ENCODE measurements at places on chromosomes 3 and 15.

DNA sequence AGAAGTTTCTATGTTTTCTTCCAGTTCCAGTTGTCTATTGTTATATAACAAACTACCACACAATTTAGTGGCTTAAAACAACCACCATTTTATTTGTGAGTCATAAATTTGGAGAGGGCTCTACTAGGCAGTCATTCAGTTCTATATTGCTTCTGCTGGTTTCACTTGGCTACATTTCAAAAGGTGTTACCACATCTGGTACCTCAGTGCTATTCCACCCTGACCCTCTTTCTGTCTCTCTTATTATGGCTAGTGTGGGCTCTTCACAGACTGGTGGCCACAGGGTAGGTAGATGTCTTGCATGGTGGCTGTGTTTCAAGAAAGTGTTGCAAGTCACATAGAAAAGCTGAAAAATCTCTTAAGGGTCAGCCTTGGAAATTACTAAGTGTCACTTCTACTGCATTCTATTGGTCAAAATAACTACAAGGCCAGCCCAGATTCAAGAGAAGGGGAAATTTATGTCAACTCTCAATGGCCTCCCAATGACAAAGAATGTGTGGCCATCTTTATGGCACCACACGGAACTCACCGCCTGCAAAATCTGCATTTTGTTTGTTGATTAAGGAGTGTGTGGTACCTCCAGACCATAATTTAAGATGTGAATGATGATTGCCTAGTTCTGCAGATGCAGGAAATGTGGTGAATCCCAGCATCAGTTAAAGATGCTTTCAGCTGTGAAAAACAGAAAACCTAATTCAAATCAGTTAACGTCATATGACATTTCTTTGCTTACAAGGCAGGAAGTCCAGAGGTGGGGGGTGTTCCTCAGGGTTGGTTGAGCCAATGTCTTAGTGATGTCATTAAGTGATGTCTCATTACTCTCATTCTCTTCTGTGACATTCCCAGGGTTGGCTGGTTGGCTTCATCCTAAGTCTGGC, 105.8 kb upstream of the RASGRP1 start:
- DNase-seq: no peak

DNA sequence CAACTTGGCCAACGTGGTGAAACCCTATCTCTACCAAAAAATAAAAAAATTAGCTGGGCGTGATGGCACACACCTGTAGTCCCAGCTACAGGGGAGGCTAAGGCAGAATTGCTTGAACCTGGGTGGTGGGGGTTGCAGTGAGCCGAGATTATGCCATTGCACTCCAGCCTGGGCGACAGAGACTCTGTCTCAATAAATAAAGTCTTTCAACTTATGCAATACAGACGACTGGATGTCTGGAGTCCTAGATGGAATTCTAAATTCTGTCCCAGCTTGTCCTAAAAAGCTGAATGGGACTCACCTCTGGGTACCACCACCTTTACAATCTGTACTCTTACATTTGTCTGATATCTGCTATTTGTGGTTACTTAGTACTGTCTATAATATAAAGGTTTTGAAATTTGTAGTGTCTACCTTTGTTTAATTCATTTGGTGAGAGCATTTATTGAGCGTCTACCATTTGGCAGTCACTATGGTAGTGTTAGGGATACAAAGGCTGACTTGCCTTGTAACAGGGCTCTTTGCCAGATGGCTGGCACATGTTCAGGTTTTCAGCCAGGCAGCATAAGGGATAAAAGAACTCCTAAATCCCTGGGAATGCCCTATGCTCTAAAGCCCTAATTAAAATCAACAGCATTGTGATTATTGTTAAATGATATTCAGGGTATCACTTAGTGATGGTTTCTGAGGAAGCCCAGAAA, 7.2 kb upstream of the ZNF609 start:
- DNase-seq: no peak

DNA sequence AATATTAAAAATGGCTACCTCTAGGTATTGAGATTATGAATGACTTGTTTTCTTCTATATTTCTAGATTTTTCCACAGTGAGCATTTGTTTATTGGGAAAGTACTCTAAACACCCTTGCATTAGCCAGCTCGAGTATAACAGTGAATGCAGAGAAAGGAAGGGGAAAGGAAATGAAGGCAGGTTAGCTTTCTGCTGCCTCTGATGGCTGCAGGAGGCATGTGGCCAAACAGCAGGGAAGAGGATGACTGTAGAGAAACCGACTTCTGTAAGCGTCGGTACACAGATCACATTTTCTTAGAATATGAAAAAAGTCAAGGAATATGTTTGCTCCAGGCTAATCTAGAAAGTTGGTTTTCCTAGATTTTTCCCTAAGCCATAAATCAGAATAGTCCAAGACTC, 19.8 kb downstream of the GNB5 start:
- DNase-seq: no peak

DNA sequence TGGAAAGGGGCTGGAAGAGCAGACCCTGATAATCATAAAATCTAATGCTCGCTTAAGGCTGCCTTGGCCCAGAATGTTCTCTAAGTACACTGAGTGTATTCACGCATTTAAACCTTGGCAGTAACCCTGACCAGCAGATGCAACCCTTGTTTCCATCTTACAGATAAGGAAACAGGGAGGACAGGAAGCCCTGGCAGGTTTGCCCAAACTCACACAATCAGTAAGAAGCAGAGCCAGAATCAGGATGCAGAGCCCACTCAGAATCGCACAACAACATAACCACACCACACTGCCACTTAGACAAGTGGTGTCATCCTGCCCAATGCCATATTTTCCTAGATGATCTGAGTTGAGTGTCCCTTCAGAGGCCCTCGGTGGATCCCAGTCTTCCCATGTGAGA, 214.5 kb upstream of the HES1 start:
- DNase-seq: no peak

DNA sequence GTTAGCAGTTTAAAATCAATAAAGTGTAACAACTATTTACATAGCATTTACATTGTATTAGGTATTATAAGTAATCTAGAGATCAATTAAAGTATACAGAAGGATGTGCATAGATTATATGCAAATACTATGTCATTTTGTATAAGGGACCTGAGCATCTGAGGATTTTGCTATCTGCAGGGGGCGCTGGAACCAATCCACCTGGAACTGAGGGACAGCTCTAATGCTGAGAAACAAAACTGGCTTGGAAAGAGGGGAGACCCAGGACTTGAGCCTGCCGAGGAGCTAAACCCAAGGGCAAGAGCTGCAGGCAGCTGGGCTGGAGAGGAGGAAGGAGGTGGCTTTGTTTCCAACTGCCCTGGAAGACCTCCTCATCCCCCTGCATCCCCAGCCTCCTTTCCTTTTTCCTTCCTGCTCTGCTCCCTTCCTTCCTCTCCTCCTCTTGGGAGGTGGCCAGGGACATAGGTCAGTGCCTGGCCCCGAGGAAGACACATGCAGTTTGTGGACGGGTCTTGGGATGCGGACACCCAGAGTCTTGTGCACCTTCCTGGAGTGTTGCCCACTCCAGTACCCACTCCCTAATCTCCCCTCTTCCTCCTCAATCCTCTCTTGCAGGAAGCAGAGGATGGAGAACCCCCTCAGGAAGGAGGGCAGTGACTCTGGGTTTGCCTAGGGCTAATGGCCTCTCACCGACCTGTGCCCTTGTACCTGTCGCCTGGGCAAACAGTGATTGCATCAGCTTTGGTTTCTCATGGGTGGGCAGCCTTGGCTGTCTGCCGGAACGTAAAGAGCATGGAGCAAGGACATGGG, 825 bp upstream of the RTP3 start:
- DNase-seq: no peak

- DNase-seq: no peak
These were observed 153.8 kb upstream of the RAP2B start for GRCh38 chr3:153008226-153008625.

DNA sequence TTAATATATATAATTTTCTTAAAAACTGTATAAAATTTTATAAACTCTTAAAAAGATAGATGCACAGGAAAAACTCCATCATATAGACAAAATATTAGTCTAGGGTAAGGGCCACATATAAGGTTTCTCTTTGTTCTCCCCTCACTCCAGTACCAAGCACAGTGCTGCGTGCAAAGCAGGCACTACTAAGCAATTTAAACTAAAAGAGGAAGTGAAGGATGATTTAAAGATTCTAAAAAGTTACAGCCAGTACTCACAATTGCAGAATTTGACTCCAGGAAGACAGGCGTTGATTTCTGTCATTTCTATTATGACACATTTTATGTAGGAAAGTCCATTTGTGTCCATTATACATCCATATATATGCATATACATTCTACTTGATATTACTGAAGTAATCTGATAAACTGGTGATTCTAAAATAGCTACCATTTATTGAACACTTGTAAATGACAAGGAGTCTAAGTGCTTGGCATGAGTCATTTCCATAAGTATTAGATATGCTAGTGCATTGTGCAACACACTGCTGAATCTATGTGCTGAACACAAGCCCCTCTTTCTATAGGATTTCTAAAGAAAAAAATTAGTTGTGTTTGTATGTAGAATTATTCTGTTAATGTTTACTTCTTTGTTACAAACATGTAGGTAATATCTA, 785.5 kb upstream of the ARRDC4 start:
- no peak for DNase-seq

DNA sequence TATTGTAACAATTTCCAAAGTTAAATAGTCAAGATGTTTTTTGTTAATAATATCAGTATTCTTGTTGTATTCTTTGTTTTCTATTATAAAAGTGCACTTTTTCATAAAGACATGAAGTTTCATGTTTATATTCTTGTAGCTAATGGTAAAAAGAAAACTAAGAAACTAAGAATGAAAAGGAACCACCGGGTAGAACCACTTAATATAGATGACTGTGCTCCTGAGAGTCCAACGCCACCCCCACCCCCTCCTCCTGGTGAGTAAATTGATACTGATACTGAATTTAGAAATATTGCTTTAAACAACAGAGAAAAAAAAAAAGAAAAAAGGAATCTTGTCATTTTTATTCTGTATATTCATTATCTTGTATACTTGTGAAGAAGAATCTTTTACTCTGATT, 13.4 kb downstream of the DHFR2 start:
- no peak for DNase-seq

DNA sequence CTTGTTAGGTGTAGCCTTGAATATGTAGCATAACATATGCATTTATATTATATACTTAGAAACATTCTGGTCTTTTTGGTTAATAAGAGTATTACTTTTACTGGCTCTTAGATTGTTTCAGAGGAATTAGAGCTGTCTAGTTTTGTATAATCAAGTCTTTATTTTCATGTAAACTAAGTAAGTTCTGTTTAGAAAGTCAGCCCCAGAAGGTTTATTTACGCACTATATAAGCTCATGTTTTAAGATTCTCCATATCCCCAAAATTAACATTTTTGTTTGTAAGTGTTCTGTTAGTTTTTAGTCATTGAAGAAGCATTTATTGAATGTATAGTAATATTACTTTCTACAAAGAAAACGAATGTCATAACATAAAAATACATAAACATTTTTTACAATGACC, 158.1 kb downstream of the HCN4 start:
- DNase-seq: no peak

- DNase-seq: peak; percentile 96
These were observed 330.8 kb downstream of the TIGIT start for GRCh38 chr3:114624571-114625181.

DNA sequence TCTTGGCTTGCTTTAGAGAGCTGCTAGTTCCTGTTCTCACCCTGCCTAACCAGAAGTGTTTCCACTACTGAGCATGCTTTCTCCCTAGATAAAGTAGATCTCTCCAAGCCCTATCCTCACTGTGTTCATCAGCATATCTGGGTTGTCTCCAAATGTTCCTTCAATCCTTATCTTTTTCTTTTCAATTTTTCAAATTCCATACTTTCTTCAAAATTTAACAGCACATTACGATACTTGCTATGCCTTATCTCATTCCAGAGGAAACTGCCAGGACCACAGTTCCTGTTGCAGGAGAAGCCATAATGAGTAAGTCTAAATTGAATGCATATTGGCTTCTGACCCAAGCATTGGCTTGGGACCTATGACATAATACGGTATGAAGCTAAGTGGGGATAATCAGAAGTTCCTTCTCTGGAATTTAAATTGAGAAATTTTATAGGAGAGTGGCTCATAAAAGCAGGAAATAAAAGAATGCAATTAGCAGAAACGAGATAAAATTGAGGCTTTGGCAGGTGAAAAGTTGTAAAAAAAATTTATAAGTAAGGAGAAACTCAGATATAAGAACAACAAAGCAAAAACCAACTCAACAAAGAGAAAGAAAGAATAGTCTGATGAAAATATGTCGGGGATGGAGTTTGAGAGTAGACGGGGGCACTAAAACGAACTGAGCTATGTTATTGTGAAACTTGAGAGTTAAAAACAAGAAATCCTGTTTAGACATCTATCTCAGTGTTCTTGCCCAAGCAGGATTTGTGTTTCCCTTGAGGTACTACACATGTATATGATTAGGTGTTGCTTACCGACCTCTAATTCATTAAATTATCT, 631.7 kb upstream of the CCDC54 start:
- peak; percentile 79 for DNase-seq

DNA sequence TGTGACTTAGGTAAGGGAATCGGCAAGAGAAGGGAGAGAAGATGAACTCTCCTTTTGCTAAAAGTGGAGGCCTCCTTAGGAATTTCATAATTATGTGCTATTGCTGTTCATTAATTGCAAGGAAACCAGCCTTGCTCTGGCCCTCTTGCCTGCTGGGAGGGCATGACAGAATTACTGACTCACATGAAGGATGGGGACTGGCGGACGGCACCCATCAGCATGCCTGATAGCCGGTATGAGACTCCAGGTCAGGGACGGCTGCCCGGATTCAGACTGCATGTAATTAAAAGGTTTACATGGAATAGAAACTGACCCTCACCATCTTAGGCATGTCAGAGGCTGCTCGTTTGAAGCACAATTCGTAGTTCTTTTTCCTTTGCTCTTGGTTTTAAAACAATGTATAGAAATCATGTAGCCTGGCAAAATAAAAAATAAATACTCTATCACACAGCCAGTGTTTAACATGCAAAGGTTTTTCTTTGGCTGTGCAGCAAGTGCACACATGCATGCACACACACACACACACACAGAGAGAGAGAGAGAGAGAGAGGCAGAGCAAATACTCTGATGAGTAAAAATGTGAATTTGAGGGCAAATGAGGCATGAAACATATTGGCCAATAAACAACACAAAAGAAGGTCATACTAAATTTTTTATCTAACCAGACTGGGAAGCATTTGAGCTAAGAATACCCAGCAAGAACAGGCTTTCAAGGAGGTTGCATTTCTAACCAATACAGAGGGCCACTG, 82.7 kb downstream of the FOXB1 start:
- DNase-seq: no peak

Measured in GM04504 (cell line).